Amygdala (tissue), 56 donors: ENCODE measurements at places on chromosomes 6 and 20.

GRCh38 chr6:155287762-155288161 is 23.9 kb downstream of the CLDN20 start:
- DNase-seq, result no peak

- no peak for DNase-seq
Observed at GRCh38 chr6:83442752-83443151, 11.9 kb upstream of the ME1 start.

- no peak for DNase-seq
Observed at GRCh38 chr6:38099221-38099620, 279.7 kb downstream of the ZFAND3 start.

- DNase-seq, result no peak
Observed at GRCh38 chr6:54655162-54655561, 191.4 kb upstream of the FAM83B start.

DNA sequence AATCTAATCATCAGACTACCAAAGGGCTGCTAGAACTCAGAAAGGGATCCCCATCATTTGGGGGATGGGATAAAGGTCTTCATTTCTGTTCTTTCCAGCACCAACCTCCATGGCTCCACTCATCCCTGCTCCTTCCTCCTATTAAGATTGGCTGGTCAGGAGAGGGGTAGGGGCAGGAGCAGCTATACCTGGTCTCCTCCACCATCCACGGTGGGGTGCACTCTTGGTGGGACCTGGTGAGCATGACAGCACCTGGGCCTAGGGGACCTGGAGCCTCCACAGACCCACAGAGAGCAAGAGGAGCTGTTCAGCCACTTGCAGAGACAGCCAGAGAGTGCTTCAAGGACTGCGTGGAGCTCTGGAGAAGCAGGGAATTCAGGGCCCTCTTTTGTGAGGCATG is 6.1 kb upstream of the ULBP2 start:
- DNase-seq, result no peak

GRCh38 chr20:3162080-3162611 is 2.5 kb upstream of the FASTKD5 start:
- DNase-seq, result no peak

- DNase-seq, result peak; percentile 82
Observed at GRCh38 chr20:327186-328026, 2.1 kb downstream of the SOX12 start.

- DNase-seq, result no peak
Observed at GRCh38 chr6:135087403-135087802, 32.8 kb upstream of the HBS1L start.

GRCh38 chr6:66238851-66239250 is 531.8 kb upstream of the EYS start:
- DNase-seq, result no peak

- DNase-seq, result no peak
Observed at GRCh38 chr6:52392944-52393343, 27.2 kb upstream of the EFHC1 start.

DNA sequence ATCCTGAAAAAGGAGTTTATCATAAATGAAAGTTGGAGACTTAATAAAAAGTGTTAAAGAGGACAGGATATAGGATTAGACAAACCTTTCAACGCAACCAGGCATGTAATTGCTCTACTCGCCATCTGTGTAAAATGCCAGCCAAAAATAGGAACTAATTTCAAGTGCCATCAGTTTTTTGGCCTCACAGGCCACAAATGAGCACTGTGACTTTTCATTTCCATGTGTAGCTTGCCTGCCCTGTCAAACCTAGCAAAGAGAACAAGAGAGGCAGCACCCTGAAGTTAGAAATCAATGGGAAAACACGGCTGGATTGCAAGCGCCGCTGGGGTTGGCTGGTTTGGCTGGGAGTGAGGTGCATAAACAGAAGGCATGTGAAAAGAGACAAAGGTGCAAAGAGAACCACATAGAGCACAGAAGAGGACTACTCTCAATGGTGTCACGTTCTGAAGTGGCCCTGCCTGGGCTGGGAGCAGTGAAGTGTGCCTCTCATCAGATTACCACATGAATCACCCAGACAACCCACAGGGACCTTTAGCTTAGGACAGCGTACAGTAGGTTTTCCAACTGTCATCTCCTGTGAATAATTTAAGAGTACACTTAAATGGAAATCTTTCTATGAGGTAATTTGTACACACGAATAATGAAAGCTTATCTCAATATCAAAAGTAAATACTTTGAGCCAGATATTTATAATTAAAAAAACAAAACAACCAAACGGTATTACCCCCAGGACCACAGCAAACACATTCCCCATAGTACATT is 78.0 kb upstream of the NHSL1 start:
- no peak for DNase-seq

DNA sequence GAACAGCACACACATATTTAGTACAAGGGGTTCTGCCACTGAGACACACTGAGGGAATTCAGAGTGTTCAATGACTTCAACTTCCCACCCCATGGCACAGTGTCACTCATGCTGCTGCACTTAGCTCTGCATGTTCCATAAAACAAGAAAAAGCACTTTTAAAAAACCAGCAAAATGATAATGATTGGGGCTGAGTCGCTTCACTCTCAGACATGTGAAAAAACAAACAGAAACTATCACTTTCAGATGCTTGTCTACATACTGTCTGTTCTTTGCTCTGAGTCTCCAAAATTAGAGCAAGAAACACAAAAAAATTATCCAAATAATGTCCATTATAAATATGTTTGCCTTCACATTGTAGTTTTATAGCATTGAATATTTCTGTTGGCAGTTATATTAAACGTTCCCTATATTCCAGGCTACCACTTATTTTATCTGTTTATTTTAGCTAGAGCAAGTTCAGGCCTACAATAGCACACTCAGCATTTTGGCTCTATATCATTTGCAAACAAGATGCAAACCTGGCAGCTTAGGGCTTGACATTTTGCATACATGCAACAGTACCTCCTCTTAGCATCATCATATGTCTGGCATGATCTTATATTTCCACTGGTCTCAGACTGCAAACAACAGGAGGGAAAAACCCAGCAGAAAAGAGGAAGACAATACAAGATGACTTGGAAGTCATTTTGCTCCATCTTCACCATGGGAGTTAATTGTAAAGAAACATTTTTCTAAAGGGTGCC is 398.8 kb downstream of the HACE1 start:
- no peak for DNase-seq

GRCh38 chr6:64252256-64252655 is 616.7 kb downstream of the PHF3 start:
- no peak for DNase-seq

- DNase-seq, result no peak
Observed at GRCh38 chr20:23445596-23446217, 6.2 kb downstream of the CSTL1 start.

DNA sequence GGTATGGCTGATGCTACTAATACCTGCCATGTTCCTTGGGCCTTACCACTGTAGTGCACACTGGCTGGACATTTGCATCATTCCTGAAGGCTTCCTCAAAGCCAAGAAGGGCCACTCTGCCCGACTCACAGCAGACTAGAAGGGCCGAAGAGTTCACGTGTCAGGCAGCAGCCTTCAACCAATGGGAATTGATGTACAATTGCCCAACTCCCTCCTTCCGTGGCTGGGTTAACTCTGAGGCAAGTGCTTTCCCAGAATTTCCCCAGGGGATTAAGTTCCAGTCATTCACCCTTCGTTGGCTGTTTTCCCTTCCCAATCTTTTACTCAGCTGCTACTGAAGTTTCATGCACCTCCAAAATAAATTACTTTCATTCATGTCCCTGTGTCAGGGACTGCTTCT is 29.8 kb downstream of the PSMB9 start:
- peak; percentile 9 for DNase-seq

DNA sequence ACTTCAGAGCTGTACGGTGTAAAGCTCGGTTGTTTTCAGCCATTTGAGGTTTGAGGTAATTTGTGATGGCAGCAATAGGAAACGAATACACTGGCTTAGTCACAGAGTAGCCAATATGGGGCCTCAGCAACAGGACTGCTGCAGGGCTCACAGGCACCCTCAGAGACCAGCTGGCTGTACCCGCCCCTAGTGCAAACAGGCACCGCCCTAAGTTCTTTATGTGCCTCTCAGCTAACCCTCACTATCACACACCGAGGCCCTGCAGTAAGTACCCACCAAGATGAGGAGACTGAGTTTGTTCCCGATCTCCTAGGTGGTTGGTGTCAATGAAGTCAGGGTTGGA is 11.2 kb upstream of the SERPINB9 start:
- no peak for DNase-seq

GRCh38 chr6:54135665-54136369 is 24.6 kb downstream of the MLIP start:
- no peak for DNase-seq

DNA sequence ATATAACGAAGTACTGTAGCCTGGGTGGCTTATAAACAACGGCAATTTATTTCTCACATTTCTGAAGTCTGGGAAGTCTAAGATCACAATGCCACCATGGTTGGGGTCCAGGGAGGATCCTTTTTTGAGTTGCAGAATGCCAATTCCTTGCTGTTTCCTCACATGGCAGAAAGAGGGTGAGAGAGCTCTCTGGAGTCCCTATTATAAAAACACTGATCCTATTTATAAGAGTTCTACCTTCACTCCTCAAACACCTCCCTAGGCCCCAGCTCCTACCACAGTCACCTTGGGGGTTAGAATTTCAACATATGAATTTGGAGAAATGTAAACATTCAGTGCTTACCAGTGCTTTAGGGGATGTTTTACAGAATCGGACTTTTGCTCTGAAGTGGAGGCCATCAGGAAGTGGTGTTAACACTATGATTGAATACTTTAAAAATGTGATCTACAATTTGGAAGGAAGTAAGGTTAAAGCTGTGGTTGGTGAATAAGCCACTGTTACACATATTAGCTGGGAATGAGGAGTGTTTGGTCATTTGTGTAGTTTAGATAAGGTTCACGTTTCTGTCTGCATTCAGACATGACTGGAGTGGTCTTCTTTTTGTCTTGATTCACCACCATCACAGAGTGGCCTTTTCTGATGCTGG is 79.9 kb upstream of the SPTLC3 start:
- no peak for DNase-seq

DNA sequence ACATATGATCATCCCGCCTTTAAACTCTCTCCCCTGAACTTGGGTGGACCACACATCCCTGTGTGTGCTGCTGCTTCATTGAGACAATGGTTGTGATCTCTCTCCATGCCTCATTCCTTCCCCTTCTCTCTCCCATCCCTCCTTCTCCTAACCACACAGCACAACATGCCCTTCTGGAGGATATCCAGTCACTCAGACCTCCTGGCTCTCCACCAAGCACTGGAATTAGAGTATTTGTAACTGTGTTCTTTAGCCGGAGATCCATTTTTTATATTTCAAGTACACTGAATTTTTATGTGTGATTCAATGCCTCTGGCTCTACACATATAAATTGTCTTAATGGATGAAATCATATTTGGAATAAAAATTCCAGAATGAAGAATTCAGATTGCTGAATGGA is 287.4 kb downstream of the EYA4 start:
- no peak for DNase-seq

- DNase-seq, result no peak
Observed at GRCh38 chr6:167590193-167590592, 236.5 kb upstream of the AFDN start.

DNA sequence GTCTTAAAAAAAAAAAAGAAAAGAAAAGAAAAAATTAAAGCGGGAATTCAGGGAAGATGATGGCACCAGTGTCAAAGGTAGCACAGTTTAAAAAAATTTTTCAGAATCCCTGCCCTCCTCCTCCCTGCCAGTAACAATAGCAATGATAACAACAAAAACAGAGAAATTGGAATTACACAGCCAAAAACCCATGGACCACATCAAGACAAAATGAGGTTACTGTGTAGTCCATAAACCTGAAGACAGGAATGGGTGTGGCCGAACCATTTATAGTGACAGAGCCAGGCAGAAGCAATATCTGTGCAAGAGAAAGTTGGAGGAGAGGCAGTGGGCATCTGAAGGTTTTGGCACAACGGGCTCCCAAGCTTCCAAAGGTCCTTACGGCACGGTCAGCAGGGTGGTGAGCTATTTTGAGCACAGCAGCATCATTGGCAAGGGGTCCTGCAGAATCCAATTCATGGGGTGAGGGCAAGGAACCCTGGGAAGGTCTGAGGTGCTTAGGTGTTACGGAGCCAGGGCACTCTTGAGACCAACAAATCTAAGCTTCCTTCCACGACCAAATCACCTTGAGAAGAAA is 202.3 kb downstream of the GMPR start:
- DNase-seq, result no peak

DNA sequence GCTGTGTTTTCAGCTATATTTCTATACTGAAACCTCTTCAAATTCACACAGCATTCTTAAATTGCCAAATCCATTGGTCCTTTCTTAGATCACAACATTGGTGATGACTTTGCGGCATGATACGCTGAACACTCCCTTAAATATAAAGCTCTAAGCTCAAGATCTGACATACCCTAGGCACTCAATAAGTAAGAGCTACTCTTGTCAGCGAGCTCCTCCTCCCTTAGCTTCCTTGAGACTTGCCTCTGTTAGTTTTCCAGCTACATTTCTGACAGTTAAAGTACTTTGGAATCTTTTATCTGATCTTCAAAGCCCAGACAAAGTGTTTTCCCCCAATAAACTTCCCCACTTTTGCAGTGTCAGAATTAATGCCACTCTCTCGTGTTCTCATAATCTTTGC is 117.0 kb downstream of the HIVEP2 start:
- no peak for DNase-seq

DNA sequence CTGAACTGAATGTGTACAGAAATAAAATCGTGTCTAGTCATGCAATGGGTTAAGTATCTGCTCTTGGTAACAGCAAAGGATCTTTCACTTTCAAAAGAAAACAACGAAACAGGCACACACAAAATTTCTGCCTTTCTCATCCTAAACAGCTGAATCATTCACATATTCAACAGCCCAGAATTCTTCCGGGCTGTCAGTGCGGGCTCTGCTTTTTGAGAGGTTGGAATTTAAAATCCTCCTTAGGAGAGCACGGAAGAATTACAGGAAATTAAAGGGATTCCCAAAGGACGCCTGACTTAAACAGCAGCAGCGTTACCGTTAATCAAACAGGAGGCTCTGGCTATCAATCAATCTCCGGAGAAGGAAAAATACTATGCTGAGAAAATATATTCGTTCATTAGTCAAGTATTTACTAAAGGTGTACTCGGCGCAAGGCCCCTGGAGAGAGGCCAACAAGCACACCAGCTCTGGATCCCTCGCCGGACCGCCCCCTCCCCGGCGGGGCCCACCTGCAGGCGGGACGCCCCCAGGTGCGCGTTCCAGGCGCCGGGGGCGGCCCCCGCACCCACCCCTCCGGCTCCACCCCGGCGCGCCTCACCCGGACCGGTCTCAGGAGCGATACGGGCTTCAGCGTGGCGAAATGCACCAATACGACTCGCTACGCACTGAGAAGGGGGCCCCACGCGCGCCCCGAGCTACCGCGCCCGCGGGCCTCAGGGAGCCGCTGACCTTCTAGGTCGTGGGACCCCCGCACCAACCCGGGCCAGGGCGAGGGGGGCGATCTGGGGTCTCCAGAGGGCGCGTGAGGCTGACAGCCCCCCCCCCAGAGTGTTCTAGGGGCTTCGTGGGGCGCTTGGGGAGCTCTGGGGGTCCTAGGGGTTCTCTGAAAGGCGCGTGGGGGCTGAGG is 1.0 kb downstream of the NAPB start:
- DNase-seq, result no peak

- DNase-seq, result no peak
Observed at GRCh38 chr6:90386399-90387382, 90.0 kb upstream of the BACH2 start.
